ENCODE measurements at places on chromosomes 16 and 17.

DNA sequence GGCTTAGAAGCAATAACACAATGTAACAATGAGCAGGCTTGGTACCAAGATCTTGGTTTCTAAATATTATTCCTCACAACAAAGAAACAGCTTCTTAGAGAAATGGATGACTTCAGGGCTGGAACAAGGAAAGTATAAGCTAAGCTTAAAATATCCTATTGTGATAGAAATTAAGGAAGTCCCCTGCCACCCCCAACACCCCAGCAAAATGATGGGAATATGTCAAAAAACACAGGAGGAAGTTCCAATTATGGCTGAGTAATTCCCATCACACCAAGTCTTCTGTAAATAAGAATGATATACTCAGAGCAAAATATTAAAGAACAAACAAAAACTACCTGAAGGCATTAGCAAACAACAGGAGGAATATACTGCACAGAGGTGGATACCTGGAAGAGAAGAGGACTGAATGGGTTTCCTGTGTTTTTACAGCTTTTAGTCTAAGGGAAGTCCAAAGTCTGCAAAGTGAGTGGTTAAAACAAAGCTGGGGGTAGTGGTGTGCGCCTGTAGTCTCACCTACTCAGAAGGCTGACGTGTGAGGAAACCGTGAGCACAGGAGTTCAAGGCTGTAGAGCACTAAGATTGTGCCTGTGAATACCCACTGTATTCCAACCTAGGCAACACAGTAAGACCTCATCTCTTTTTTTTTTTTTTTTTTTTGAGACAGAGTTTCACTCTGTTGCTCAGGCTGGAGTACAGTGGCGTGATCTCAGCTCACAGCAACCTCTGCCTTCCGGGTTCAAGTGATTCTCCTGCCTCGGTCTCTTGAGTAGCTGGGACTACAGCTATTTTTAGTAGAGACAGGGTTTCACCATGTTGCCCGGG, 17.1 kb upstream of the ATP6V0A1 start:
- ATAC-seq = no peak

GRCh38 chr16:76535-77272, 1.3 kb upstream of the MPG start:
- ATAC-seq = no peak

GRCh38 chr16:77805398-77805797, 17.0 kb downstream of the VAT1L start:
- no peak for ATAC-seq

GRCh38 chr16:69890114-69890891, 60.8 kb upstream of the CLEC18A start:
- no peak for ATAC-seq

- ATAC-seq = no peak
Observed at GRCh38 chr17:82802075-82802780, 37.6 kb downstream of the ZNF750 start.

Data from activated CD4-positive, CD25-positive, alpha-beta regulatory T cell treated with anti-CD3 and anti-CD28 coated beads, Interleukin-2, amount 50 U/mL, for 24 hours (primary cell).